ENCODE measurements at places on chromosomes 4 and X. TPM values are rescaled to one million over a fixed set of nuclear protein-coding genes. Genes with fewer than 3 reads are reported as not detected.

The MMRN1 gene
- 325 TPM for total RNA-seq

DNA sequence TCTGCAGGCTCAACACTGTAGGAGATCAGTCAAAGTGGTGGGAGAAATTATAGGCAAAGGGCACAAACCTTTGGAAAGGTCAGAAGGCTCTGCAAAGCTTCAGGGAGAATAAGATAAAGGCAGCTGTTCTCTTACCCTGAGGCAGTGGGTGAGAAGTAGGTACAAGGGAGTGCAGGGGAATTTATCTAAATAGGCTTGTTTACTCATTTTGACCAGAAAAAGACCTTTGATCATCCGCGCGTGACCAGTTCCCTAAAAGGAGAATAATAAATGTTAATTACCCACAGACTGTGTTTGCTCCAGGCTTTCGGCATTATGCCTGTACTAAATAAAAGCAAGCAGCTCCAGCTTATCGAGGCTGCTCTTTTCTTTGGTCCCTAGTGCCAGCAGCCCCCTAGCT is 9.3 kb downstream of the FGFBP2 start:
- H3K4me1 ChIP-seq = no peaks in the 10 kb centered on the region
- H3K4me3 ChIP-seq = no peak overlapping the region
- no peaks in the 10 kb centered on the region for H3K36me3 ChIP-seq
- no peak overlapping the region for H3K27ac ChIP-seq
- H3K27me3 ChIP-seq = no peaks in the 10 kb centered on the region

The EDA2R gene
- total RNA-seq = 3.5 TPM

The SMIM31 gene
- not detected for total RNA-seq
